Iris pigment epithelial cell (primary cell): ENCODE measurements at places on chromosomes 2 and 18.
A peak's percentile ranks its signal among the peaks of the same experiment; 100 is the strongest.

DNA sequence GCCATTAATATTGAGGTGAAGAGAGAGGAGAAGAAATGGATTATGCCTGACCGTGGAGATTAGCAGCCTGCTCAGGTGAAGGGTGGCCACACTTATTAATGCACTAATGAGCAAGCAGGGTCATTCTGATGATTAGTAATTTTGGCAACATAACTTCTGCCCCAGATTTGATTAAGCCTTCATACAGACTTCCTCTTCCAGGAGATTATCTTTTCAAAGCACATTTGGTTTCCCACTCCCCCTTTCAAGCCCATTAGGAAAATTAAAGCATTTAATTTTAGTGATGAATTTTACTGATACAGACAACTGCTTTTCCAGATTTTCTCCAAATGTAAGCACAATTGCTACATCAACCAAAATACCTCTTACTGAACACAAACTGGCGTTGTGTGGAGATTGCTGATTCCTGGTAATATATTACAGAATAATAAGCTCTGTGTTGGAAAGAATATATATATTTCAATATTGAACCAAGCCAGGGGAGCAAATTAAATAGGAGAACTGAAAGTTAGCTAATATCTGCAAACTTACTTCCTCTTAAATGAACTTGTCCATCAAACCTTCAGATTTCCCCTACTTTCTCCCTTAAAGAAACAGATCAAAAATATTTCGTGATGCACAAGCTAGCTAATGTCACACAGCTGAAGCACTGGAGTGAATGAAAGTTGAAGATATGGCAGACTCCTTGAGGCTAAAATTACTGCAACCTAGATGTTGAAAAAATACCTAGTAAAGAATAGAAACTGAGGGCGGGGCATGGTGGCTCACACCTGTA lies 140.8 kb downstream of the FAM210A start:
- no peak for DNase-seq

DNA sequence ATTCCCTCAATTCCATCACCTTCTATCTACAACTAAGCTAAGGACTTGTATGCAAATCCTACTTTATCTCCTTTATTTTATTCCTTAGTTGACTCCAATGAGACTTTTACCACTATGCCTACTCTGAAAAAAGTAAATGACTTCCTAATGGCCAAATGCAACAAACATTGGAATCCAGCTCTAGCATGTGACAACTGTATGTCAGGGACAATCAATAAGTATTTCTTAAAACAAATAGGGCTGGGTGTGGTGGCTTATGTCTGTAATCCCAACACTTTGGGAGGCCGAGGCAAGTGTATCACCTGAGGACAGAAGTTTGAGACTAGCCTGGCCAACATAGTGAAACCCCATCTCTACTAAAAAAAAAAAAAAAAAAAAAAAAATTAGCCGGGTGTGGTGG lies 21.8 kb downstream of the METTL4 start:
- no peak for DNase-seq

DNA sequence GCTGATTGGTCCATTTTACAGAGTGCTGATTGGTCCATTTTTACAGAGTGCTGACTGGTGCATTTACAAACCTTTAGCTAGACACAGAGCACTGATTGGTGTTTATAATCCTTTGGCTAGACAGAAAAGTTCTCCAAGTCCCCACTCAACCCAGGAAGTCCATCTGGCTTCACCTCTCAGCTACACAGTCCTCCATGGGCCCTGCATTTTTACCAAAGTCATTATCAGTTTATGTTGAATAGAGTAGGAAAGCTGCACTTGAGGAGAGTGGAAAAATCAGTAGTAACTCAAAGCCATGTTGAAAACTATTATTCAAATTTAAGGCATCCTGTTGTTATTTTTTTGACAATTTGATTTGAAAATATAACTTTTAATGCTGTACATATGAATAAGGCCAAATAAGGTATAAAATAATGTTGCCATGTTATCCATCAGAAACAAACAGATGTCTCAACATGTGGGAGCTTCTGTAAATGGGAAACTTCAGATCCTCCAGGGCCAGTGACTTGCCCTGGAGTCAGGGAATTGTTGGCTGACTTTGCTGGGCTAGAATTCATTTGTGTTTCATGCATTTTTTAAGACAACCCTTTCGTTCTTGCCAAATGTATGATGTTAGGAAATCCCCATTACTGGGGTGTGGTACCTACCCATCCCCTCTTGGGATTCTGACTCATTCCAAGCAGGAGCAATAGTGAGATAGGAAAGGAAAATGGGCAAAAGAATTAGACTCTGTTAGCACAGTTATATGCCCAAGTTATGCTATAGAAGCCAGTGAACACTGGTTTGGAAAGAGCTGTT lies 37.8 kb upstream of the CCDC195 start:
- peak; percentile 10 for DNase-seq

GRCh38 chr18:79169958-79170555 lies 100.9 kb downstream of the ATP9B start:
- peak; percentile 74 for DNase-seq

- DNase-seq: no peak
Observed at GRCh38 chr2:76073992-76074604, 363.4 kb upstream of the GCFC2 start.

GRCh38 chr2:121034551-121034950 lies 250.5 kb downstream of the TFCP2L1 start:
- DNase-seq: no peak

- DNase-seq: peak; percentile 83
Observed at GRCh38 chr2:55175254-55176093, 56.6 kb downstream of the CLHC1 start.

DNA sequence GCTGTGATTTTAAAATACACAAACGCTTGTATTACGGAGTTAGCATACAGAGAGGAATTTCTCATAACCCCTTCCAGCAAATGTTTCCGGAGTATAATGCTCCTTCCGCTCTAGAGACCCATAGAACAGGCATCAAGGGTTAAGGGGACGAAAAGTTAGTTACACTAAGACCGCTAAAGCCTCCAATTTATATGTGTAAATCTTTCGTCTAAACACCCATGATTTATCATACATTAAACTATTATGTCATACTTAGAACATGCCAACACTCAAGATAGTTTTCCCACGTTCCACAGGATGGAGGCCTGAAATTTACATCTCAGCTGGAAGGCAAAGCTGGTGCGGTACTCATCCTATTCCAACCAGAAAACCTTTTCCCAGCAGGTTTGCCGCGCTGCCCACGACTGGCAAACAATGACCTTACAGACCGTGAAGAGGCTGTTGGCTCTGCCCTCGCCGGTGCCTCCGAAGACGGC lies 650 bp downstream of the ORMDL1 start:
- DNase-seq: peak; percentile 52

DNA sequence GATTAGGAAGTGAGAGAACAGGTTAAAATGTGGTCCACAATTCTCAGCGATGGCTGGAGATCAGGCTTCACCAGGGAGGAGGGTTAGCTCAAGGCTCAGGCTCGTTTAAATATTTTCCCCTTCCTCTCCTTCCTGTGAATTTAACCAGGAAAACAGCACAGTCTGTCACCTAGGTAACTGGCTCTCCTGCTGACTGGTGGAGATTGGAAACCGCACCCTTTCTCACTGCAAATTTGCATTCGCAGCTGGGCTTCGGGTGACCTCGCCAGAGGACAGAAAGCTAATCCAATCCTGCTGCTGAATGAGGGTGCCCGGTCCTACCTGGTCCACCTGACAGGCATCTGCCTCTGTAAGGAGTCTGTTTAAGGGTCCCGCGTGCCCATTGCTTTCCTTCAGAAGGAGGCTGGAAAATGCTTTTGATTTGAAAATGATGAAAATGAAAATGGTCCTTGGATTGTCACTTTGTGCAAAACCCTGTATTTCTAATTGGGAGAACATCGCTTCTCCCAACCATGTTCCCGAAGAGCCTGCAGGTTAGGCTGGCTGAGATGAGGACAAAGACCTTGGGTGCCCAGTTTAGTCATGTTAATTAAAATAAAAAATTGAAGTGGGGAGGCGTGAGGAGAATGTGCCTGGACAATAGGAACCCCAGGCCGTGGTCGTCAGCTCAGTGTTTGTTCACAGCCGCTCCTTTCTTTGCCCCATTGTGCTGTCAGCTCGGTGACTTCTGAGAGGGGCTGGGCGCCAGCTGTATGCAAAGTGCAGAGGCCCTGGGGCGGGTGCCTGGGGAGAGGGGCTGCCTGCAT lies 43.4 kb upstream of the MTCL1 start:
- DNase-seq: peak; percentile 49

- DNase-seq: peak; percentile 12
Observed at GRCh38 chr2:98664323-98664722, 55.9 kb downstream of the UNC50 start.

DNA sequence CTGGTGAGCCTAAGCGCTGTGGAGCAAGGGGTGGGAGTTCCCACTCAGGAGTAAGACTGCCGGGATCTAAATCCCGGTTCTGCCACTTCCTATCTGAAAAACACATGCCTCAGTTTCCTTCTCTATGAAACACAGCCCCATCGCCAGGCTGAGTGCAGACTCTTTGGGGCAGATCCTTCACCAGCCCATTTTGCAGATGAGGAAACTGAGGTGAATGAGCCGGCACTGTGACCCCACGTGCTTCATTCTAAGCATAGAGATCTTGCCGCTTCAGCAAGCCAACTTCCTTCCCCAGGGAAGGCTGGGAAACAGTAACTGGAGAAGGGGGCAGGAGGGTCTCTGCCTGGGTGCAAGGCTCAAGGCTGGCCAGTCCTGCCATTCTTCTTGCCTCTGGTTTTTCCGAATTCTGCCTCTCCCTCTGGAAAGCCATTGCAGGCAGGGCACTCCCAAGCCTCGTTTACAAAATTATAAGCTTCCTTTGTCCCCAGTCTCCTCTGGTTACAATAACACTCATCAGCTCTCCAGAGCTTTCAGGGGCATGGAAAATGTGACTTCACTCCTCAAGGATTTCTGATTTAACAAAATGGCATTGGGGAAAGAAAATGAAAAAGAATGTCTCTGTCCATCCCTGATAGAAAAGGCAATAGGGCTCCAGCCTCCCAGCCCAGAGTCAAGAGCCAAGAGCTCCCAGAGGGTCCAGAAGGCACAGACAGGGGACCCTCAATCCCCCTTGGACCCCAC lies 249.2 kb downstream of the TNS1 start:
- DNase-seq: peak; percentile 39

- DNase-seq: no peak
Observed at GRCh38 chr2:161421686-161422085, 5.6 kb downstream of the TBR1 start.

GRCh38 chr2:84938194-84938879 lies 32.6 kb upstream of the KCMF1 start:
- DNase-seq: peak; percentile 56

DNA sequence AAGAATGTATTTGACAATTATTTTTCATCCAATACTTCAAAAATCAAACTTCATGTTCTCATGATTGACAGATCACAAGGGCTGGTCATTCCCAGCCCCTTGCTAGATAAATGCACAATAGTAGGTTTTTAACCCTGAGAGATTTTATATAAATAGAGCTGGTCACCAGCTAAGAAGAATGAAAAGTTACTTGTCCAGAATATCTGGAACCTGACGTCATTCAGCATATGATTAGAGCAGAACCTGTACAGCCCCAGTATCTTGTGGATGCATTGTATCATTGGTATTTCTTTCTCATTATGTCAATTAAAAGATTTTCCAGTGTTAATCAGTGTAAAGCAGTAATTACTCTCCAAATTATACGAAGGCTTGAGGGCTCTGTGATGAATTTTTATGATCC lies 202.8 kb upstream of the RND3 start:
- no peak for DNase-seq

DNA sequence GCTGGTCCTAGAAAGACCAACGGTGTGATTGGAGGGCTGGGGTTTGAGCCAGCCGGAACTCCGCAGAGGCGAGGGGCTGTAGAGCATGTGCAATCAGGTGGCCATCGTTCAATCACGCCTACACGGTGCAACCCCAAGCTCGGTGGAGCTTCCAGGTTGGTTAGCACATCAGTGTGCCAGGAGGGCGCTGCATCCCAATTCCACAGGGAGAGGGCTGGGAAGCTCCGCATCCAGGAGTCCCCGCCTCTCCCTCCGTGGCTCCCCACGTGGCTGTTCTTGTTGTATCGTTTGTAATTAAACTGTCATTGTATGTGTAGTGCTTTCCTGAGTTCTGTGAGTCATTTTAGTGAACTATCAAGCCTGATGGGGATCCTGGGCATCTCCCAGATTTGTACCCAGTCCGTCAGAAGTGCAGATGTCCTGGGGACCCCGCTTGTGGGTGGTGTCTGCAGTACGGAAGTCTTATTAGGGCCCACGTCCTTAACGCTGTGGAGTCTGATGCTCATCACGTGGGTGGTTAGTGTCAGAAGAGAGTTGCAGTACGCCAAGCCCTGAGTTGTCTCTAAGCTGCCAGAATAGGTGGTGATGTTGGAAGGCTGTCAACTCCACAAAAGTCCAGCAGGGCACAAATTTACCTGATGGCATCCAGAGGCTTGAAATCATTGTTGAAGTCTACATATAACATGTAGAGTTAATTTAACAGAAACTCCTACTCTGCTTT lies 20.6 kb upstream of the AMMECR1L start:
- no peak for DNase-seq

DNA sequence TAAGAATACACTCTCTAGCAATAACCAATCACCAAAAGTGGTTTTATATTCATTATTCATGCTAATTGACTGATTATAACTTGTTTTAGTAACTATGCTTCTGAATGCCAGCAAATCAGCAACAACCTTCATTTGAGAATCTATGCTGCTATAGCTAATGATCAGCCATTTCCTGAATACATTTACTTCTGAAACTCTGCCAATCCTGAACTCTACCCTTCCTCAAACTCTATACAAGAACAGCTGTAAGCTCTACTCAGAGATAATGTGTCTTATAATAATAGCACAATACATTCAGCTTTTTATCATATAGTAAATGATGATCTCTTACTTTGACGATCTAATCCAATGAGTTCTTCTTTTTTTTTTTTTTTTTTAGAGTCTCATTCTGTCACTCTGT lies 85.7 kb upstream of the EPAS1 start:
- DNase-seq: no peak

- peak; percentile 48 for DNase-seq
Observed at GRCh38 chr2:208266936-208267335, 881 bp downstream of the PIKFYVE start.

DNA sequence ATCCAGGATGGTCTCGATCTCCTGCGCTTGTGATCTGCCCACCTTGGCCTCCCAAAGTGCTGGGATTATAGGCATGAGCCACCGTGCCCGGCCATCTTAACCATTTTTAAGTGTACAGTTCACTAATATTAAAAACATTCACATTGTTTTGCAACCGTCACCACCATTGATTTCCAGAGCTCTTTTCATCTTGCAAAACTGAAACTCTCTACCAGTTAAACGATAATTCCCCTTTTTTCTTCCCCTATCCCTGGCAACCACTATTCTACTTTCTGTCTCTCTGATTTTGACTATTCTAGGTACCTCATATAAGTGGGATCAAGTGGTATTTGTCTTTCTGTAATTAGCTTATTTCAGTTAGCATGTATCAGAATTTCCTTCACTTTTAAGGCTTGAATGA lies 16.8 kb upstream of the NEUROD1 start:
- DNase-seq: no peak

- DNase-seq: no peak
Observed at GRCh38 chr2:195646424-195646823, 10.6 kb upstream of the SLC39A10 start.

DNA sequence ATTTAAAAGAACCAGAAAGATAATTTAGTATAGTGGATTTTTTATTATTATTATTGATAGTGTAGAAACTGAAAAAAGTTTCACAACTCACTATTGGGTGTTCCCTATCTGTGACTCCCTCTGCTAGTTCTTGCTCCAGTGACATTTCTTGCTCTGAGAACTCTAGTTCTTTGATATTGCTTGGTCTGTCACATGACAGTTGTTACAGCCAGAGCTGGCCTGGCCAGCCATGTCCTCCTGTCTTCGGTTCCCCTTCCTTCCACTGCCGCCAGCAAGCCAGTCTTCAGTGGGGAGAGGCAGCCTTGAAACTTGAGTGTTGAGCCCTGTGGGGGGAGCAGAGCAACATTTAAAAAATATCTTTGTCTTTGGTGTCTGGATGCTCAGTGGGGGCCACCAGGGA lies 7.6 kb upstream of the THOC1 start:
- DNase-seq: no peak
